BJ (cell line): ENCODE measurements at places on chromosomes 3 and 15.
A peak's percentile ranks its signal among the peaks of the same experiment; 100 is the strongest.

- no peak for DNase-seq
Observed at GRCh38 chr15:42070976-42071350, 23.4 kb downstream of the PLA2G4D start.

GRCh38 chr15:69463182-69463756 lies 10.7 kb downstream of the RPLP1 start:
- DNase-seq, result no peak

DNA sequence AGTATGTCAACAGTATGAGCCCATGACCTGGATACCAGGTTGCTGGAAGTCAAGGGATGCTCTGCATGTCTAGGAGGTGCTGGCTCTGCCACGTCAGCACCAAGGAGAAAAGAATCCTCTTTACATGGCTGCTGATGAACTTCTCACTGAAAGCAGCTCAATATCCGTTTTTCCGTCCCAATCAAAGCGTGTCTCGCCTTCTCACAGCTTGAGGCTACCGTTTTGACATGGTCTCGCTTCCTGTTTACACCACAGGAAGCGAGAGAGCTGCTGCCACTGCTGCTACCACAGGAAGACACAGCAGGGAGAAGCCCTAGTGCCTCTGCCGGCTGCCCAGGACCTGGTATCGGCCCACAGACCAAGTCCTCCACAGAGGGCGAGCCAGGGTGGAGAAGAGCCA lies 27.3 kb downstream of the STARD5 start:
- no peak for DNase-seq

GRCh38 chr3:48082580-48083184 lies 66.5 kb upstream of the MAP4 start:
- no peak for DNase-seq

DNA sequence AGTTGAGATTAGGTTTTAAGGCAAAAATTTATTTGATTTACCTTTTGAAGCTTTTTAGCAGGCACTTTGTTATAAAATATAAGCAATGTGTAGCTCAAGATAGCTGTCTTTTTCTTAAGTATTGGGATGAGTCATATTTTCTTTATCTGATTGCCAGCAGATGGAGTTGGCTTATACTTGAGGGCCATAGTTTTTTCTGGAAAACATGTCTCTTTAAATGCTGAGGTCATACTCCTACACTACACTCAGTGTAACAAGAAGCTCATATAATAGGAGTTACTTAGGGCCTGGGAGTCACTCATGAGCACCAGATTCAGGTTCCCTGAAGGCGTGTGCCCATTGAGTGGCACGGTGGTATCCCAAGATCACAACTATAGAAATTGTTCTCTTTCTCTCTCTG lies 579.8 kb downstream of the EDEM1 start:
- DNase-seq, result no peak

DNA sequence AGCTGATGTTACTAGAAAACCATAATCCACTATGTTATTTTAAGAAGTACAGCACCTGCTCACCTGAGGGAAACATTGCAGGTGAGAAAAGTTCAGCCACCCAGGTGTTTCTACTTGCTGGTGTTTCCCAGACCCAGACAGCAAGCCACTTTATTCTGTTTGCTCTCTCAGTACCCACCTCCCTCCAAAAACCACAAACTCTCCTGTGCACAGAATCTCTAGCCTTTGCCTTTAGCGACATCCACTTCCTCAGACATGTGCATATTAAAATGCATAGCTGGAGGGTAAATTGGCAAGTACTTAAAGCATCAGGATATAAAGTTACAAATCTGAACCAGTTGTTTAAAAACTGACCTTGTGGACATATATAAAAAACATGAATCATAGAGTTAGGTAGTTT lies 36.7 kb downstream of the VGLL3 start:
- no peak for DNase-seq

GRCh38 chr3:9147215-9147895 lies 102.1 kb downstream of the SRGAP3 start:
- no peak for DNase-seq

DNA sequence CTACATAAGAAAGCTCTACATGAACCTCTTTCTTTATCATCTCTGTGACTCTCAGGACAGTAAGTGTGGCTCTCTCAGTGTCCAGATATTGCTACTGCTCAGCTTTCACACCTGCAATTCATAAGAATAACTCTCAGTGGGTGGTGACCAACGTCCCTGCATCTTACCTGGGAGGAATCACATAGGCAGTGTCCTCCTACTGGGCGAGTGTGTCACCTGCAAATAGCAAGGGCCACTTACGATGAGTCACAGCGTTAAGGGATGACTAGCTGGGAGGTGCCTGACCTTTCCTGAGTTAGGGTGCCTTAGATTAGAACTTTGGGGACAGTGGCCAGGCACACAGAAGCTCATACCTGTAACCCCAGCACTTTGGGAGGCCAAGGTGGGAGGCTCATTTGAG lies 90.8 kb upstream of the C3orf80 start:
- DNase-seq, result no peak

GRCh38 chr15:79311901-79312553 lies 1.1 kb downstream of the TMED3 start:
- no peak for DNase-seq

DNA sequence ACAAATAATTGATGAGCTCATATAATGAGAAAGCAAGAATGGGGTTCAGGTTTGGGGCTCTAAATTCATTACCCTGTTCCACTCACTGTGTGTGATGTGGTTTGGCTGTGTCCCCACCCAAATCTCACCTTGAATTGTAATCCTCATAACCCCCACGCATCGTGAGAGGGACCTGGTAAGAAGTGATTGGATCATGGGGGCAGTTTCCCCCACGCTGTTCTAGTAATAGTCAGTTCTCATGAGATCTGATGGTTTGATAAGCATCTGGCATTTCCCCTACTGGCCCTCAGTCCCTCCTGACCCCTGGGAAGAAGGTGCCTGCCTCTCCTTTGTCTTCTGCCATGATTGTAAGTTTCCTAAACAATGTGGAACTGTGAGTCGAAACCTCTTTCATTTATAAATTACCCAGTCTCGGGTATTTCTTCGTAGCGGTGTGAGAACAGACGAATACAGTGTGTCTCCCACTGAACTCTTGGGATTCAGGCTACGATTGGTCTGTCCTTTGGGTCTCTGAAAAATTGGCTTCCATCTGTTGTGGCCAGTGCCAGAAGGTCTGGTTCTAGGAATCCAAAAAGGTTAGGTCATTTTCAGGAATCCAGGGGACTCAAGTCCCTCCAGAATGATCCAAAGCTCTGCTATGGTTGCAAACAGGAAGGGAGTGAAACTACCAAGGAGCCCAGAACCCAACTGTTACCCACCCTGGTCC lies 87.7 kb downstream of the XXYLT1 start:
- no peak for DNase-seq

- DNase-seq, result no peak
Observed at GRCh38 chr3:18033581-18034108, 291.2 kb upstream of the TBC1D5 start.

DNA sequence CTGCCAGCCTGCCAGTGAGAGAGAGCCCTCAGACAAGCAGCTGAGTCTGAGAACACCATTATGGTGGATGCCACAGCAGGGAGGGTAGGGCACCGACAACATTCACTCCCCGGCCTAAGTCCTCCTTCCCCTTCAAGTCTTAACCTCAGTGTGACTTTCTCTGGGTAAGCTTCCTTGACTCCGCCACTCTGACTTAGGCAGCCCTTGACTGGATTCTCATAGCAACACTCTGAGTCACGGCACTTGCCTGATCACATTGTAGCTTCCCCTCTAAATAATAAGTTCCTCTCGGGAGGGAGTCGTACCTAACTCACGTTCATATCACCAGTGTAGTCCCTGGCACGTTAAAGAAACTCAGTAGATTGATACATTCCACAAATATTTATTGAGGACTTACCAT lies 180.5 kb downstream of the FOXB1 start:
- no peak for DNase-seq

DNA sequence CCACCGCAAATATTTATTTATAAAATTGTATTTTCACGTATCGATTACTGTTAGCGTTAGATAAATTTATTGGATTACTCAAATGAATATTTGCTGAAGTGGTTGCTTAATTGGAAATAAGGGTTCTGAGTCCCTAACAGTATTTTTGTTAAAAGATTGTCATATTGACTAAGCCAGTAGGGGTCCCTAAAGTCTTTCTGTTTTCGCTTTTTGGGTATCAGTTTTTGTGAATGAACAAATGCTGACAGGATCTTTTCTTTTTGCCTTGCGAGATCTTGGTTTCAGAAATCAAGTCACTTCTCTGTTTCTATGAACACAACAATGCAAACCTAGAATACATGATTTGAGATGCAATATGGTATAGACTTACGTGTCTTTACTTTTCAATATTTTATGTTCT lies 7.1 kb downstream of the RAD51 start:
- DNase-seq, result no peak

GRCh38 chr3:23811919-23812318 lies 6.2 kb downstream of the UBE2E1 start:
- no peak for DNase-seq

DNA sequence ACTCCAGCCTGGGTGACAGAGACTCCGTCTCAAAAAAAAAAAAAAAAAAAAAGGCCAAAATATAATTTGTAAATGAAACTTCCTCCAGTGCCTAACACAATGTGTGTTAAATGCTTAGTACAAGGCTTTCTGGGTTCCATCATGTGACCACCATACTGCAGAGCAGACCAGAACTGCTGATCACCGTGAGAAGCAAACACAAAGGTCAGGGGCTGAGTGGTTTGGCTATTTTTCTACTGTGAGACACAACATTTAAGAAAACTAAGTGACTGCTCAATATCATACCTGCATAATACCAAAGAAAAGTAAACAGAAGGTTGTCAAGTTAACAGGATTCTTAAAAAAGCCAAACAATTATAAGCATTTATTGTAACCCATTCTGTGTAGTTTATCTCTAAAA lies 13.2 kb downstream of the ABCC5 start:
- no peak for DNase-seq

- DNase-seq, result no peak
Observed at GRCh38 chr3:105611304-105612192, 244.8 kb downstream of the ALCAM start.

GRCh38 chr3:179421500-179421899 lies 29.8 kb downstream of the GNB4 start:
- DNase-seq, result no peak

DNA sequence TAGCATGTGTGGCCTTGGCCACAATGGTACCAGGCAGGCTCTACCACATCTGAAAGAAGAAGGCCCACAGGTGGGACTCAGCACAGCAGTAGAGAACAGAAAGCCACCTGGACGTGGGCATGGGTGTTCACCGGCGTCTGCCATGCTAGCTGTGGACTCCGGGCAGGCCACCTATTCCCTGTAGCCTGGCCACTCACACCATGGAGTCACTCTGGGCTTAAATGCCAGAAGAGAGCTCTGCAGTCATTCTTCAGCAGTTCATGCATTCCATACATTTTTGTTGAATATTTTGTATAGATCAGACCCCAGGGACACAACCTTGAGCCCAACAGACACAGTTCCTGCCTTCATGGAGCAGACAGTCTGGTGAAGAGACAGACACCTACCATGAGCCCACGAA lies 138.6 kb downstream of the SRGAP3 start:
- DNase-seq, result no peak

DNA sequence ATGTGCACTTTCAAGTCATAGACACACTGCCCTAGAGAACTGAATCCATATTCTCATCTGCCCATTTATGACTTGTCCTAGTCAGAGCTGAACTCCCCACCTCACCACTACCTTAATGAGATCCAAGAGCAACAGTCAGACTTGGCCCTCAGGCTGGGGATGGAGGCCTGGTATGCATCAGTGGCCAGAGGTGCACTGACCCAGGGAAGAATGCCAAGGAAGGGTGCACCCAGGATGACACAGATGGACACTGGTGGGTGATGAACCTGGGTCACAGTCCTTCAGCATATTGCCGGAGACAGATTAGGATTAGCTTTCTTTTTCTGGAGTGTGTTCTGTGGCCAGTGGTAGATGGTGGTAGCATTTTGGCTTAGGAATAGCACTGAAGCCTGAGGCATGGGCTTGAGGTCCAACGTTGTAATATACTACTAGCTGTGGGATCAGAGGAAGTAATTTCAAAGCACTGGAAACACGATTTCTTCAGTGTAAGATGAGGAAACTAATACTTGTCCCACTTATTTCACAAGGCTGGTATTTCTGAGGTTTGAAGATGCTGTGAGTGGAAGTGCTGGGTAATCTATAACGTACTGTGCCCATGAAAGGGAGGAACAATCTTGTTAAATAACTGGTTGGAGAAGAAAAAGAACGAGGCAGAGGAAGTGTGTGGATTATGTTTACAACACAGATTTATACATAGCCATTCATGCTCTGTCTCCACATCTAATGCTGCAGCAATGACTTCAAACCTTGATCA lies 265.0 kb downstream of the THRB start:
- no peak for DNase-seq

- no peak for DNase-seq
Observed at GRCh38 chr15:85837011-85837433, 42.3 kb upstream of the KLHL25 start.

- DNase-seq, result peak; percentile 42
Observed at GRCh38 chr3:54822206-54822605, 105.7 kb downstream of the LRTM1 start.

DNA sequence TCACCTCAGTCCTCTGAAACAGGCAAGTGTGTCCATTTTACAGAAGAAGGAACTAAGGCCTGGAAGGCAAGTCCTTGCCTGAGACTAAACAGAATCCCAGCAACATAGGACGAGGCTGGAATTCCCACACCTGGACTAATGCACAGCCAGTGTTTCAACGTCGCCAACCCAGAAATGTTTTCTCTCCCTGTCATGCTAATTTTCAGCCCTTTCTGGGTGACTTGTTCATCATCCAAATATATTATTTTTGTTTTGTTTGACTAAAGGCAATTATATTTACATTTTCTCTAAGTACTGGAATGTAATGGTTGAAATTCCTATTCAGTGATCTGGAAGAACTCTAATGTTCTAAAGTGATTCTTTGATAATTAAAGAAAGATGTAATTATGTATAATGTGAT lies 51.8 kb downstream of the BTD start:
- DNase-seq, result no peak

DNA sequence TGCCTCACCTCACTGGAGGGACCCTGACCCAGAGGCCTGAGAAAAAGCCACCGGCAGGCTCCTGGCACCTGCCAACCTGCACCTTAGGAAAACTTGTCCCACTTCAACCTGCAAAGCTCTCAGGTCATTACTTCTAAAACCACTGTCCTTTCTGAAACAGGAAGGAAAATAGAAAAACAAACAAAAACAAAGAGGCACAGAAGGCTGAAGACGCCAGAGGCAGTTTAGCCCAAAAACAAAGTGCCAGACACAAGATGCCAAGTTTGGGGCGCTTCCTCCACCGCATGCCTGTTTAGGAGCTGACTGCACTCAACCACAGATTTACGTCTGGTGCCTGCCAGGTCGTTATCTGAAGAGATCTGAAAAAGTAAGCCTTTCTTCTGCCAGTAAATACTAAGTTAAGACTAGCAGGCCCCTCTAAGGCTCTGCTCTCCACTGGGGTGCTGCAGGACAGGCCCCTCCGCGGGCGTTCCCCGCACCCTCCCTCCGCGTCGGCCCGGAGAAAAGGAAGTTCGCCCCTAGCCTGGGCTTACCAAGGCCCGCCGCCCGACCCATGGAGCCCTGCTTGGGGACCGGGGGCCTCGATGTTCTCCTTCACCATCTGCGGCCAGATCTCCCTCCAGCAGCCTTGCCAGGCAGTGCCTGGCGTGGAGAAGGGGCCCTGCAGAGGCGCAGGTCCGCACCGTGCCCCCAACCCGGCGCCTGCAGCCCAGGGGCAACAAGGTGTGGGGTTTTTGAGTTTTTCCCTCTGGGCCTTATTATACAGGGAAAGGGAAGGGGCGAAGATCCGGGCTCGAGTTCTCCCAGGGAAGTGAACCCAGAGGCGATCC lies 1.3 kb downstream of the GOLGA8A start:
- DNase-seq, result no peak

GRCh38 chr3:190424478-190425439 lies 24.9 kb downstream of the TMEM207 start:
- no peak for DNase-seq

- DNase-seq, result no peak
Observed at GRCh38 chr3:4753073-4753691, 226.1 kb upstream of the BHLHE40 start.
